Activated T-helper 2 cell treated with anti-CD3 and anti-CD28 coated beads, Interferon-gamma antibody, Interleukin-2, Interleukin-4, amounts not matched to agents 10 μg/mL and 5 μg/mL and 100 μg/mL, durations not matched to agents 14 hours and 24 hours and 36 hours (primary cell): ENCODE measurements at places on chromosomes 4 and X.

- H3K4me3 ChIP-seq, result no peak overlapping the region
- no peak for DNase-seq
- H3K27ac ChIP-seq, result no peak overlapping the region
- H3K36me3 ChIP-seq, result no peaks in the 10 kb centered on the region
- H3K27me3 ChIP-seq, result no peaks in the 10 kb centered on the region
Observed at GRCh38 chr4:18975916-18976808, 954.6 kb upstream of the LCORL start.

DNA sequence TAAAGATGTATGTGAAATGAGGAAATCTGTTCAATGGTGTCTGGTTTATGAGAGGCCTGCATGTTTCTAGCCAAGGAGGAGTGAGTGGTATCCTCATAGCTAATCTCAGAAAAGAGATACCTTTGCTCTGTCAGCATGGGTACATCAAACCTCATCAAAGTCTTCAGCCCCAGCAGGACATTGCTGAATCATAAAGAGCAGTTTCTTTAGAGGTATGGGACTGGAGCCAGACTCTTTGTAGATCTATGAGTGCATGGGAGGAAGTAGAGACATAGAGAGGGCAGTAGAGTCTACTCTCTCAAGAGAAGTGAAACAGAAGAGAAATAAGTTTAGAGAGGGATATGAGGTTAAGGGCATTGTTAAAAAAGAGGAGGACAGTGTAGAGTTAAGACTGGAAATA, 1950.9 kb downstream of the ARAP2 start:
- no peak for DNase-seq
- H3K27ac ChIP-seq, result no peak overlapping the region
- H3K27me3 ChIP-seq, result no peaks in the 10 kb centered on the region
- H3K4me1 ChIP-seq, result no peaks in the 10 kb centered on the region
- no peak overlapping the region for H3K4me3 ChIP-seq

GRCh38 chr4:52982255-52982945, 120.3 kb downstream of the RASL11B start:
- H3K27ac ChIP-seq, result no peak overlapping the region
- H3K4me3 ChIP-seq, result no peak overlapping the region
- no peaks in the 10 kb centered on the region for H3K27me3 ChIP-seq
- DNase-seq, result no peak
- peaks cover 3% of the 10 kb centered on the region for H3K4me1 ChIP-seq
- no peaks in the 10 kb centered on the region for H3K36me3 ChIP-seq

DNA sequence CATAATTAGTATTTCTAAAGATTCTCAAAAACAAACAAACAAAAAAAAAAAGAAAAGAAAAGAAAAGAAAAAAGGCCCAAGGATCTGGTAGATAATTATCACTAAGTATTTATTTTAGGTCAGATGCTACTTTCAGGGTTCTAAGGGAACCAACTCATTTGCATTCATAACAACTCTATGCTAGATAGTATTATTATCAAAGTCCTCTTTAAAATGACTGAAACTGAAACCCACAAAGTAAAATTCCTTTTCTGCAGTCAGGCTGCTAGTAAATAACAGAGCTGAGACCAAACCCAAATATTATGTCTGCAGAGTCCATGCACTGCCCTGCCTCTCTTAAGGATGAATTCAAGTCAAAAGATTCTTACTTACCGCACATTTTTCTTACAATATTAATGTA, 38.3 kb upstream of the MAPK10 start:
- no peak overlapping the region for H3K4me3 ChIP-seq
- no peaks in the 10 kb centered on the region for H3K36me3 ChIP-seq
- DNase-seq, result no peak

DNA sequence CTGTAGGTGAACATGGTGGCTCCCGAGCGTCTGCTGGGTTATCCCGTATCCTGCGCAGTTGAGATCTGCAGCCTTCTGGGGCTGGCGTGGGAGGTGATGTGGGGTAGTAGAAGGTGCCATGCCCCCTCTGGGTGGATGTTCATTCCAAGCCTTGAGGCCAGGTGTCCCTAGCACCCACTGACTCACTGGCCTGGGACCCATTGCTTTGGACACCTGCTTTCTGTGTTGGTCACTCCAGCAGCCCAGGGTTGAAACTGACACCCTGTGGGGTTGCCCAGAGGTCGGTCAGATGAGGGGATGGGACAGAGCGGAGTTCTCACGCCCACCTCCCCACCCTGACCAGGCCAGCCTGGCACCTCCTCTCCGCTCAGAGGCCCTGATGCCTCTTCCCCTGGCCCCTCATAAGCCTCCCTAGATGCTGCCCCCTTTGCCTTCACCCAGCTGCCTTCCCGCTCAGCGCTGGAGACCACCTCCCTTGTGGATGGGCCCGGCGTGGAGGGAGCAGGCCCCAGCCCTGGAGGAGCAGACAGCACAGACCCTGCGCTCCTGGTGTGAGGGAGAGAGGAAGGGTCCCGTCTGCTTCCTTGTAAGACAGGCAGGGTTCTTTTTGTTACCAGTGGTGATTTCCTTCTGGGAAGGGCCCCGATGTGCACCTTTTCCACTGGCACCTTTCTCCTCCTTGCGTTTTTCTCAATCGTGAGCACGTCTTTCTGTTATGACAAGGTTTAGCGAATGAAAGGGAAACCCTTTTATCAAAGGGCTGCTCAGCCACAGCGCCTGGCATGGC, 2.0 kb downstream of the DOK7 start:
- no peak overlapping the region for H3K27ac ChIP-seq
- H3K36me3 ChIP-seq, result no peaks in the 10 kb centered on the region
- H3K27me3 ChIP-seq, result peaks cover 11% of the 10 kb centered on the region
- no peak overlapping the region for H3K4me3 ChIP-seq
- DNase-seq, result no peak
- no peaks in the 10 kb centered on the region for H3K4me1 ChIP-seq

DNA sequence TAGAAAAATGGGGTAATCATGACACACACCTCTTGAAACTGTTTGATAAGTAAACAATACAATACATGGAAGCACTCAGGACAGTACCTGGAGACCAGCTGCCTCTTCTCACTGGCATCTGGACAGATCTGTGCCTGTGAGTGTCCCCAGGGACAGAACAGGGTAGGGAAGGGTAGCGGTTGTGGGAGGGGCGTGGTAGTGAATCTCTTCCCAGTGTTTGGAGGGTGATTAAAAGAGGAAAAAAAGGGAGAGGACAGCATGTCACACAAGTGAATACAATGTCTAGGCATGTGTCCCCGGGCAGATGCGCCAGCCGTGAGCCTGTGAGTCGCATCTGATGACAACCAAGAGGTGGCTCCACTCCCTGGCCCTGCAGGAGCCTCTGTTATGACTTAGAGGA, 138.8 kb upstream of the MSX1 start:
- H3K4me3 ChIP-seq, result no peak overlapping the region
- H3K36me3 ChIP-seq, result no peaks in the 10 kb centered on the region
- no peaks in the 10 kb centered on the region for H3K4me1 ChIP-seq
- H3K27me3 ChIP-seq, result no peaks in the 10 kb centered on the region
